Uterus (tissue), 4 donors: ENCODE measurements at places on chromosomes 2 and 18. TPM values are rescaled to one million over a fixed set of nuclear protein-coding genes. Genes with fewer than 3 reads are reported as not detected.

- no peak for DNase-seq
These were observed 27.6 kb downstream of the SLC1A4 start for GRCh38 chr2:65016789-65017188.

DNA sequence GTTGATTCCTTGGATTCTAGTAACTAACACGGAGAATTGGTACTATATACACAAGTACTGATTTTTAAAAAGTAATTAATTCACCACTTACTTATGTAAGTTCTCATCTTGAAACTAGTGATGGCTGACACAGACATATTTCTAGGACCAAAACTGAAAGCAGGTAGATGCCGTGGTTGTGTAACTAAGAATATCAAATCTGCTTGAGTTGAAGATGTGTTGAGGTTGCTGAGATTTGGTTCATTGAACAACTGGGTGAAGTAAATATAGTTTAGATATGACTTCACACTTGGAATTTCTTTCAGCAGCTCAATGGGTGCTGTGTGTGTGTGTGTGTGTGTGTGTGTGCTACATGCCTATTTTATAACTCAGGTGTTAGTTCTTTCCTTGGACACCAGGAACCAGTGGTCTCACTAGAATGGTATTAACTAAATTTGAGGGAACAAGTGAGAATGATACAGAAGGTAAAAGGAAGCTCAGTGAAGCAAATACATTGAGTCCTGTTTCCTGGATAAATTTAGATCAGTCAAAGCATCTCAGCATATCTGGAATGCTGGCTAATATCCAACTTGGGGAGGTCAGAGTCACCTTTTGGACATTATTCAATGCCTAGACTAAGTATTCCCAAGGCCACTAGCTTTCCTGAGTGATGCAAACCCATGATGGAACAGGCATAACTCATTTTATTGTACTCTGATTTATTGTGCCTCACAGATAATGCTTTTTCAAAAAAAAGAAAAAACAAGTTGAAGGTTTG is 110.7 kb upstream of the ZEB2 start:
- DNase-seq = no peak

- DNase-seq = no peak
These were observed 27.7 kb downstream of the BIRC6 start for GRCh38 chr2:32384529-32384928.

The TRABD2A gene
- 0.29 TPM for total RNA-seq

The PROC gene
- not detected for total RNA-seq
